ENCODE measurements at places on chromosomes 7 and 10.

- DNase-seq = no peak
These were observed 25.5 kb downstream of the VOPP1 start for GRCh38 chr7:55546814-55547213.

GRCh38 chr7:17301471-17302456 is 3.3 kb downstream of the AHR start:
- no peak for DNase-seq

DNA sequence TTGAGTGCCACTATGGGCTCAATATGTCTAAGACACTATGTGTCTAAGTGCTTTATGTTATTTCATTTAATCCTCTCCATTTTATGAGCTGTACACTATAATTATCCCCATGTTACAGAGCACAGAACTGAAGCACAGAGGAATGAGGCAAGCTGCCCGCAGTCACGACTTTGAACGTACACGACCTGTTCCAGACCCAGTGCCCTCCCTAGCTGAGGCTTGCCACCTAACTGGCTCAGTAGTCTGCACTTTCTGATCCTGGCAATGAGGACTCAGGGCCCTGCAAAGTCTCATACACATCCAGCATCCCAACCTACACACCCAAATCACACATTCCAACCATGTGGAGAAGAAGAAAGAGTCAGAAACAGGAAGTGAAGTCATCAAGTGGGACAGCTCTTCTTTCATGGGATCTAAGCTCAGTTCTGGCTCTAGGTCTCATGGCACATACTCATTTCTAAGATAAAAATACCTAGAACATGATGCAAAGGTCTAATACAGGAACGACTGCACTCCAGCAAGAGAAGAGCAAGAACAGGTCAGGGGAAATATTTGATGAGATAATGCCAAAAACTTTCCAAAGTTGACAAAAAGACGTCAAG is 42.4 kb upstream of the DDC start:
- DNase-seq = no peak

DNA sequence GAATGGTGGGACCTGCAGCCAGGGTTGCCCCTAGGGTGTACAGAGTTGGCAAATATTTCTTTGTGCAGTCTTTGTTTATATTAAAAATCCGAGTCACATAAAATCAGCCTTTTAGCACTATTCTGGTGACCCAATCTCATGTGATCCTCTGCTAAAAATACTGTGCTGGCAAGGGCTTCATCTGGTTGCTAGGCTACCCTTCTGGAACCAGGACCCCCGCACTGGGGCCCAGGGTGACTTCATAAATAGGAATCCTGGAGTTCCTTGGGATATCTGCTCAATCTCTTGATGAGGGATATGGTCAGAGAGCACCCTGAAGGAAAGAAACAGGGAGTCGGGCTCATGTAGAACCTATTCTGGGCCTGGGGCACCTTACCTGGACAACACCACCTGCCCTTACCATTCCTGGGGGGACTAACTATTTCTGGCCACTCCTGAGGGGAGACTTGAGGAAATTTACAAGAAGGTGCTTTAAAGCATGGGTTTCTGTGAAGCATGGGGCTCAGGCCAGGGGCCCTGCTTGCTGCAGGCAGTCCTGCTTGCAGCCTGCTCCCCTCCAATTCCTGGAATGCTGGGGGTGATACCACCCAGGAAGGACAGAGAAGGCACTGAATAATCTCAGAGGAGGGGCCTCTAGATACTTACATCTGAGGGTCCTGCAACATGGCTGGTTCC is 44.7 kb downstream of the SH2D4B start:
- DNase-seq = no peak

GRCh38 chr7:127629268-127629854 is 11.4 kb upstream of the PAX4 start:
- no peak for DNase-seq

GRCh38 chr7:84821671-84822534 is 365.0 kb downstream of the SEMA3D start:
- DNase-seq = no peak

GRCh38 chr10:111990734-111991133 is 192.8 kb downstream of the GPAM start:
- no peak for DNase-seq

GRCh38 chr10:7855205-7855604 is 36.9 kb downstream of the TAF3 start:
- DNase-seq = no peak

DNA sequence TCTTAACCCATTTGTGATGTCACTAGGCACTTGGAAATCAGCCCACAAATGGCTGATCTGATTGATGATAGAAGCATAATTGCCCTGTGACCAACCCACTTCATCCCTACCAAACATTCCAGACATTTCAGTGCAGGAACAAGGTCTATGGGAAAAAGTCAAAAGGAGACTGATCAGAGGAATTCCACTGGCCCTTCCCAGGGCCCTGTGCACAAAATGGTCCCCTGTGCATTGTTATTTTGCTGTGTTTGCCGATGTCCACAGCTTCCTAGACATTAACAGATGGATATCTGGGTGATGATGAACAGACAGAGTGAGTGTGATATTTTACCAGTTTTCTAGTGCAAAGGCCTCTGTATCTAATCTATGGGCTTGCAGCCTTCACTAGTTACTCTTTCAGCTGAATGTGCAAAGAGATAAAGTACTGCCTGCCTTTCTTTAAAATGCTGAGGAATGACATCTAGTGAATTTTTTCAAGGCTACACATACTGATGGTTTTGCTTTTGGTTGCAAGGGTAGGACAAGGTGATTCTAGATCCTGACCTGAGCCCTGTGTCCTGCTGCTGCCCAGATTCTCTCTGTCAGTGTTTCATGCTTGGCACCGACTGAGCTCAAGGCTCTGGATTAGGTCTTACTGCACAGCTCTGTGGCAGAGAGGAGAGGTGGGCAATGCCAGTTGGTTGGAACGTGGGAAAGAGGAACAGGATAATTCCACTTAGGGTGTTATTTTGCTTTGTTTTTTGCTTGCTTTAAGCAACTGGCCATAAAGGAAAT is 55.4 kb downstream of the CALD1 start:
- DNase-seq = no peak

DNA sequence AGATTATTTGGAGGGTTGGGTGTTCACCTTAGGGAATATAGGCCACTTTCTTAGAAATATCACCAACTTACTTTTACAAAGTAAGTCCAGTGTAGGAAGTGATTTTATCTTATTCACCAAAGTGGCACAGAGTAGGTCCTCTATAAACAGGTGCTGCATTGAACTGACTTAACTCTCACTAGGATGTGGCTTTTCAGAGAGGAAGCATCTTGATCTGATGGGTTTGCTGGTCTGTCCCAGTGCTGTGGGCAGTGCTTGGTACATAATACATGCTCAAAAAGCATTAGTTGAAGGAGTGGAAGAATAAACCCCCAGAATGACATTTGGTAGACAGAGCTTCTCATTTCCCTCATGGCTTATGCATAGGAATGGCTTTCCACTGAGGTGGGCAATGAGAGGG is 334.7 kb downstream of the LRMDA start:
- no peak for DNase-seq

- peak; percentile 64 for DNase-seq
These were observed 472.1 kb upstream of the FOXK1 start for GRCh38 chr7:4209966-4210365.

DNA sequence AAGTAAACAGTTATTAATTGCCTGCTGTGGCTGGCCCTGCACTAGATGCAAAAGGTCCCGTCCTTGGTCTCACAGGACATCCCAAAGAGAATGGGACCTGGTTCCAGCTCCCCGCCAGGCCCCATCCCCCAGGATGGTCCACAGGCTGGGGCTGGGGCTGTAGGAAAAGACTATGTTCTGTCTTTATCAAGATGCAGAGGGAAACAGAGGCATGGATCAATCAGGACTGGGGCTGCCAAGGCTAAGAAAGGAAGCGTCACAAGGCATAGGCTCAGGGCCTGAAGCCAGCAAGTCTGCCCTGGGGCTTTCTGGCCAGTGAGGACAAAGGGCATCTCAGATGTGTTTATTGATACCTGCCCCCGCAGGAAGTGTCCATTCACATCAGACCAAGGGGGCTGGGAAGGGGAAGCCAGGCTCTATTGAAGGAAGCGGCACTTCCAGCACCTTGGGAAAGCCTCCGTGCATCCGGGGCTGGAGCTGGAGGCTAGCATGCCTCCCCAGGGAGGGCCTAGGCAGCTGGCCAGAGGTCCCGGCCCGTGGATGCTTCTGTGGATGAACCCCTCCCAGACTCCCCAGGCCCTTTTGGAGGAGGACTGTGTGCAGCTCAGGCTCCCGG is 5.8 kb downstream of the VSIR start:
- DNase-seq = peak; percentile 84

DNA sequence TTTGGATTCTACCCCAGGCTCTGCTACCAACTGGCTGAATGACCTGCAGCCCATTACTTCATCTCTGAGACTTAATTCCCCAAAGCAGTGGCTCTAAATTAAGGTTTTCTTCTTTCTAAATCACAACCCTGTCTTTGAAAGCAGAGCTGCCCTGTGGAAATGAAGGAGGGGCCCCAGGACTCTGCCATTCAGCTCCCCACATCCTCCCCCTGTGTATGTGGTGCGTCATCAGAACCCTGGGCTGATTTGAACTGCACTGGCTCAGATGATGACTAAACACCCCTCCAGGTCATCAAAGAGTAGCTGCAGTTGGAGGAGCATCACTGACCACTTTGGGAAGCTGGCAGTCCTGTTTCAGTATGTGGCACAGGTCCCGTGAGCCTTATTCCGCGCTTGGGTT is 46.6 kb downstream of the BPGM start:
- no peak for DNase-seq

DNA sequence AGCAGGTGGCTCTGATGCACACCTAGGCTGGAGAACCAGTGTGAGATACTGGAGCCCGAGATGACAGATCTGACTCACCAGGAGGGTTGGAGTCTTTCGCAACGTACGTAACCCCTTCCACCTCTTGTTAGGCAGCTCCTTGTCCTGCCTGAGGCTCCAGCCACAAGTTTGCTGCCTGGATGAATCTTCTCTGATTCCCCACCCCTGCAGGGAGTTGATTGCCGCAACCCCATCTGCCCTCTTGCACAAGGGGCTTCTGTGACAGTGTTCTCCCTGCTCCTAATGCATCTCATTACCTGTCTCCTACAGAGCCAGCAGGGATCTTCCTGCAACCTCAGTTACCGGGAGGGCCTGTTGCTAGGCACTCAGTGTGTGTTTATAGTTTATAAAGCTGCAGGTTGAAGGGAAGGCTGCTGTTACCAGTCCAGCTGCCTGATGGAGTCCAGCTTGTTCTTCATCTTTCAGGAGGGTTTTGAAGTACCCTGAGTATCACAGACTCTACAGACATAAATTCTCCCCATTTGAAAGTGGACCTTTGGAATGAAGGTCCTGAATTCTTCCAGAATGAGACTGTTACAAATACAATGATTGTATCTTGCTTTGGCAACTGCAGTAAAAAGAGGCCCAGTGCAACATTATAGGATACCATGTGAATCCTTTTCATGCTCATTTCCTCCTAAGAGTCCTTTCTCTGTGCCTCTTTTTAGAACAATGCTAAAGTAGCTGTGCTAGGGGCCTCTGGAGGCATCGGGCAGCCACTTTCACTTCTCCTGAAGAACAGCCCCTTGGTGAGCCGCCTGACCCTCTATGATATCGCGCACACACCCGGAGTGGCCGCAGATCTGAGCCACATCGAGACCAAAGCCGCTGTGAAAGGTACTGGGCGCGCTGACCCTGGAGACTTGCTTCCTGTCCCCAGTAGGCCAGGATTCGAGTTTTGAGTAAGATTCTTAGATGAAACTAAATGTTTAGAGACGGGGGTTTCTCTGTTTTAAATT is 6.5 kb downstream of the MDH2 start:
- no peak for DNase-seq

DNA sequence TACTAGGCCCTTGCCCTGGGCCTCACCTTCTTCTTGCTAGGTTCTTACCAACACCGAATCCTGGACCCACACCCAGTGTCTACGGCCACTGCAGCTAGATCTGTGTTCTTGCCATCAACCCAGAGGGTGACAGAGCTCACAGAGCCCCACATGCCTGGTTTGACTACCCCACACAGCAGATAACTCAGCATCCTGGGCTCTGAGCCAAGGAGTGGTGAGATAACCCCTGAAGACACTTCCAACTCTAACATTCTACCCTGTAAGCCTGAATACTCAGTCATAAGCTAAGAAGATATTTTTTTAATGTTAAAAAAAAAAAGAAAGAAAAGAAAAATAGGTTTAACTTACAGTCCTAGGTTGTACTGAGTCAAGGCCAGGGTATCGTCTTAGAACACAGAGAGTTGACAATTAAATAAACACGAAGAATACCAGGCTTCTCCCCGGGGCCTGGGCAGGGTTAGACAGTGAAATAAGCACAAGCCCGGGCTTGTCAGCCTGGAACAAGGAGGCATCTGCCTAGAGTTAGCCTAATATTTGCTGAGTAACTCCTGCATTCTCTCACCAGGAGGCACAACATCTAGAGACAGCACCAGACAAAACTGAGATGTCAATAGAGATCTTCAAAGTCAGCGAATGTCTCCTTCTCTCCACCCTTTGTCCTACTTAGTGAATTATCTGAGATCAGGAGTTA is 556.5 kb upstream of the LRRN3 start:
- no peak for DNase-seq

- DNase-seq = no peak
These were observed 50.5 kb upstream of the TCF7L2 start for GRCh38 chr10:112899391-112900065.

DNA sequence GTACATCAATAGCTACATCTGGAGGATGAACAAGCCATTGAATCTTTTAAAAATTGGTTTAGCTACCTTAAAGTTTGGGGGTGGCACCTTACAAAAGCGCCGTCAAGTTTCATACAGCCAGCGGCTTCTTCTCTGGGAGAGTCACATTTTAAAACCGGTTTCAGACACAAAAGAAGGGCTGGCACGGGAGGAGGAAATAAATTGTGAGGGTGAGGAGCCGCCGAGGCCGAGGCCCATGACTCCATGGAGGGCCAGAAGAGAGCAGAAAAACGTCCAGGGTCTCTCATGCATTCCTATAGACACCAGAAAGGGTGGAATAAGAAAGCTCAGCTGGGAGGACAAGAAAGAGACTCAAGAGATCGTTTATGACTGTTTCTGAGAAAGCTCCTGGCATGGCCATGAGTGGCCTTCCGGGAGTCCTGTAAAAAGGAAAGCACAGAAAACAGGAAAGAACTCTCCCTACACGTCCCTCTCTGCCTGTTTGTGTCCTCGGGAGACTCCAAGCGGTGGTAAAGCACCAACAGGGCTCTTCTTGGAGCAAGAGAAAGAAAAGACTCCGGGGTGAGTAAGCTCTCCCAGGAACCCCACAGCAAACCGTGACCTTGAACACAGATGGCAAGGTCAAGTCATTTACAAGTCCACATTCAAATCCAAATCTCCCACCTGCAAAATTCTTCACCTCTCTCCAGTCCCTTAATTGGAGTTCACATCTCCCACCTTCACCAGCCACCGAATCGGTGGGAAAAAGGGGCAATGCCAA is 1.8 kb downstream of the FRAT2 start:
- no peak for DNase-seq

GRCh38 chr7:122768827-122769226 is 66.1 kb upstream of the RNF148 start:
- DNase-seq = no peak
